CD4-positive, alpha-beta T cell treated with Interferon gamma for 1 hour (primary cell): ENCODE measurements at places on chromosomes 4 and X.

GRCh38 chrX:150513544-150513943 lies 54.9 kb upstream of the MTM1 start:
- no peak for DNase-seq

- no peak for DNase-seq
Observed at GRCh38 chr4:183553601-183554345, 48.9 kb downstream of the ING2 start.

- DNase-seq, result no peak
Observed at GRCh38 chr4:22969287-22969896, 276.7 kb downstream of the GBA3 start.

GRCh38 chr4:25965629-25966028 lies 51.6 kb downstream of the SMIM20 start:
- DNase-seq, result no peak

DNA sequence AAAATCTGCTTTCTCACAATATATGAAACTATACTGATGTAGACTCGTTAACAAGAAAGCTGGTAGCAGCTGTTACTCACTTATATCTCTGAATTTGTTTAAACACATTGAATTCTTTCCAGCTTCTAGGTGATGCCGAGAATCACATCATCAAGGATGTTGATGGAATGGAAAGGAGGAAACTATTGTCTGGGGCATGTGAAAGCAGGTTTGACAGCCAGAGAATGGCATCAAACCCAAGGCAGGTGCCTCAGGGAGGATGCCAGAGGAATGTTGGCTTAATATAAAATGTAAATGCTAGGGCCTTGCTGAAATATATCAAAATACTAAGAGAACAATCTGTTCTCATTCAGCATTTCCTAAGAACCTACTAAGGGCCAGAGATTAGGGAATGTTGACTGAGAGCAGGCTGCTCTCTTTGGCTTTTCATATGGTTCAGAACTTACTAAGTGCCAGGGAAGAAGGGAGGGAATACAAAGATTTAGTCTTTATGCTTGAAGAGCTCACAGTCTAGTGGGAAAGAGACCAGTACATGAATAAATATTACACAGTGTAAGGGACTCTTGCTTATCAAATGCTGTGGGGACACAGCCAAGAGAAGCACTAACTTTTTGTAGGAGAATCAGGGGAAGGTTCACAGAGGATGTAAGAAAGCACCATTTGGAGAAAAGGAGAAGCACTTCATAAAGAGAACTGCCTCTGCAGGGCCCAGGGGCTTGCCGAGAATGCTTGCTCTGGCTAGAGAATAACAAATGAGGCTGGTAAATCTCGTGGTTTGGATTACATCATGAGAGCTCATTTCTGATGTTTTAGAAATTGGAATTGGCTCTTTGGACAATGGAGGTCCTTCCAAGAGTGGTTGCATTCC lies 14.7 kb downstream of the SLIT2 start:
- no peak for DNase-seq

DNA sequence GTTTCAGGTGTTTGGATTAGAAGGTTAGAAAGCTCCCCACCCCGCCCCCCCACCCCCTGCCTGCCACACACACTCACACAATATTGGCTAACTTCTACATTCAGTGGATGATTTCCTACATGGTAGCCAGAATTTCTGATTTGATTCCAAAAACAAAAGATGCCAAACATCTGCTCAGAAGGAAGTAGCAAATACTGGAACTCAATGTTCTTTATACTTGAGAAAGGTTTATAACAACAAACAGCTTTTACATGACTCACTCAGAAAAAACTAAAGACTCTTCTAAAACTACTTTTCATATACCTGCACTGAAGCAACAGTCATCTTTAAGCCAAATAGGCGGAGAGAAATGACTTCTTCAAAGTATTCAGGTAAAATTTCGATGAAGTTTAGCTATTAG lies 750.5 kb upstream of the POU3F4 start:
- DNase-seq, result no peak

DNA sequence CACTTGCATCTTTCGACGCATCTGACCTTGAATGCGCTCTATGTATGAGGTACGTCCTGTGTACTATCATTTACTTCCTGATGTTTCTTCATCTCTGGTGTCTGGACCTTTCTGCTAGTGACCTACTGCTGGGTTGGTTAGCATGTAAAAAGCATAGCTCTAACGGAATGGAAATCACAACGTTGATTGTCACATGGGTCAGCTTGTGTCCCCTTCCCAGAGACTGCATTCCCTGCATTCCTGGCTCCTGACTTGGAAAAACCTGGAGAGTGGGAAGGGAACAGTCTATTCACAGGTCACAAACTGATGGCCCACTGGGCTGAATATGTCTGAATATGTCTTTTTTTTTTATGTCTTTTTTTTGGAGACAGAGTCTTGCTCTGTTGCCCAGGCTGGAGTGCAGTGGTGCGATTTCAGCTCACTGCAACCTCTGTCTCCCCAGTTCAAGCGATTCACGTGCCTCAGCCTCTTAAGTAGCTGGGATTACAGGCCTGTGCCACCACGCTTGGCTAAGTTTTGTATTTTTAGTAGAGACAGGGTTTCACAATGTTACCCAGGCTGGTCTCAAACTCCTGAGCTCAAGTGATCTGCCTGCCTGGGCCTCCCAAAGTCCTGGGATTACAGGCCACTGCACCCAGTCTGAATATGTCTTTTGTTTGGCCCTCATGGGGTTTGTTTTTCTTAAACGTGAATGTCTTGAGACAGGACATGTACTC lies 16.3 kb downstream of the LONRF3 start:
- no peak for DNase-seq

- no peak for DNase-seq
Observed at GRCh38 chrX:22351966-22352365, 79.3 kb downstream of the CBLL2 start.

- no peak for DNase-seq
Observed at GRCh38 chr4:69995526-69996016, at the start of gene STATH. Gene STATH (plus strand): TSS chr4:69995966. CDS start chr4:69998438, 2,472 bp downstream.

GRCh38 chr4:137635108-137635507 lies 102.8 kb upstream of the PCDH18 start:
- no peak for DNase-seq

DNA sequence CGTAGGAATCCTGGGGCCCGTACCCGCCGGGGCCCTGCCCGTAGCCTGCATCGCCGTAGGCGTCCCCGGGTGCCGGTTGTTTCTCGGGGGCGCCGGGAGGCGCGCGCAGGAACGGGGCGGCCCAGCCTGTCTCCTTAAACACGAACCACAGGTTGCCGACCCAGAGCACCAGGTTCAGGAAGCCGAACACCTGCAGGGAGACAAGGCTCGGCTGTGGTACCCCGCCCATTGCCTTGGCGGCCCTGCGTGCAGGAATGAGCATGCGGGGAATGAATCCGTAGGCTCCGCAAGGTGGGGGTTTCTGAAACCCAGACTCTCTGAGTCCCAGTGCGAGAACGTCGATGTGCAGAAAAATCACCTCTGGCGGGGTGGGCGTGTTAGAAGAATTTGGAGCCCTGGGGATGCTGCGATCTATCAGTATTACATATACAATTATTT lies 5.4 kb upstream of the PRICKLE3 start:
- DNase-seq, result no peak

GRCh38 chrX:72685810-72686456 lies 28.2 kb downstream of the PHKA1 start:
- DNase-seq, result no peak

DNA sequence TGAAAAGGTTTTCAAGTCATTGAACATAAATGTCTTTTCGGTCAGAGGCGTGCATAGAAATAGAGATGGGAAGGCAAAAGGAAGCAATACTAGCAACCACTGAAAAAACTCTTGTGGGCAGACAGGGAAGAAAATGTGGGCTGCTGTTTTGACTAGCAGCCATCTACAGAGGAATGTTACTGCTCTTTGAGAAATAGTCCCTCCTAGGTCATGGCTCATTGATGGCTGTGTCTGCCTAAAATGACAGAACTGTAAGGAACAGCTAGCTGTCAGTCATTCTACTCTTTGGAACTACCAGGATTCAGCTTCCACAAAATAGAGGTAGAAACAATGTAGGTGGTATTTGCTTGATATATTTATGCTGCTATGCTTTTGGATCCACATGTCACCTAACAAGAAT lies 26.9 kb upstream of the TMPRSS11B start:
- DNase-seq, result no peak

- DNase-seq, result no peak
Observed at GRCh38 chr4:159368320-159368719, 265.4 kb downstream of the RAPGEF2 start.

DNA sequence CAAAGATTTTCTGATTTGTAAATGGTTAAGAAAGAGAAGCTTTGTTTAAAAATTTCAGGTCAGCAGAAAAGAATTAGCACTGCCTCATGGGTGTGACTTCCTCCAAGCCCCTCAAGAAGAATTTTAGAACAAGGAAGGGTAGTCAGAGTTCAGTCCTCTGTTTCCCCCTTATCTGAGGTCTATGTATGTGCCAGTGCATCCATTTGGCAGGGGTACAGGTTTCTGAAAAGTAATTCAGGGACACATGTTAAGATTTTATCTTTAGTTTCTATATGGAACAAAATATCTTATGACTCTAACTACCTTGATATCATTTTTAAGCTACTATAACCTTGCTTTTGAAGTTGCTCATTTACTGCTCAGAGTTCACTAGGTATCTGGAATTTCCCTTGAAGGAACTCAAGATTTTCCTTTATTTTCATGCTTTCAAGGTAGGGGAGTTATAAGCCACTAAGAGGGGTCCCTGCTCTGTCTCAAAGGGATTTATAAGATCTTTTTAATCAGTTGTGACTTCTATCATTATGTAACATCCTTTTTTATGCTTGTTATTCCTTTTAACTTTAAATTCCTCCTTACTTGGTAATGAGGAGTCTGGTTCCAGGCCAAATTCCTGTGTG lies 24.4 kb upstream of the PLK4 start:
- DNase-seq, result no peak

DNA sequence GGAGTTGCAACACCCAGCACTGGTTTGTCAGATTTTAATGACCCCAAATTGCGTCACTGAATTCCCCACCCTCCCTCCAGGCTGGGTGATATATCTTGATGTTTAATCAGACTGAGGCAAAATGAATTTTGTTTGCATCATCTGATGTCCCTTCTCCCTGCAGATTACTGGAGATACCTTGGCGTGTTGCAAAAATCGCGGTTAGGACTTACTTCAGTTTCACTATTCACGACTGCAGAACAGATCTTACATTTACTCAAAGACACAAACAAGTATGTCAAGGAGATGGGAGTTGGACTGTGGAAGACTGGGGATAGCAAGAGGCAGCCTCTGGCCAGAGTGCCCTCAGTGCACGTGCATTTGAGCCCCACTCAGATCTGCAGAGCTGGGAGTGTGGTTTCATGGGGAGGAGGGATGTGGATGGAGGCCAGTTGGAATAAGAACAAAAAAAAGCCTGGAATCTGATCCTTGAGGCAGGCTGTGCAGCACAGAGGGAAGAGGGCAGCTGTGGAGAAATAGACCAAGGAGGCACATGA lies 92.2 kb upstream of the MTM1 start:
- DNase-seq, result no peak

DNA sequence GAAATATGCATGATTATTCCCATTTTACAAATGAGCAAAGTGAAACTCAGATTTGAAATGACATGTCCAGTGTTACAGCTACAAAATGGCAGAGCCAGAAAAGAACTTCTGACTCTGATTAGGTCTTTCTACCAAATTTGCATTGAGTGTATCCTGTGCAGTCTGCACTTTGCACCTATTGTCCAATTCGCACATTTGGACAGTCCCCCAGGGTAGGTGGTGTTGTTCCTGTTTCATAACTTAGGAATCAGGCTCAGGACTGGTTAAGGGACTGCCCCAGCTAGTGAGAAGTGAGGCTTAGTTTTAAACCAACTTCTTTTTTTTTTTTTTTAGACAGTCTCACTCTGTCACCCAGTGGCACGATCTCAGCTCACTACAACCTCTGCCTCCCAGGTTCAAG lies 137.9 kb upstream of the NALF2 start:
- no peak for DNase-seq

- no peak for DNase-seq
Observed at GRCh38 chr4:149631629-149632028, 184.0 kb downstream of the IQCM start.

DNA sequence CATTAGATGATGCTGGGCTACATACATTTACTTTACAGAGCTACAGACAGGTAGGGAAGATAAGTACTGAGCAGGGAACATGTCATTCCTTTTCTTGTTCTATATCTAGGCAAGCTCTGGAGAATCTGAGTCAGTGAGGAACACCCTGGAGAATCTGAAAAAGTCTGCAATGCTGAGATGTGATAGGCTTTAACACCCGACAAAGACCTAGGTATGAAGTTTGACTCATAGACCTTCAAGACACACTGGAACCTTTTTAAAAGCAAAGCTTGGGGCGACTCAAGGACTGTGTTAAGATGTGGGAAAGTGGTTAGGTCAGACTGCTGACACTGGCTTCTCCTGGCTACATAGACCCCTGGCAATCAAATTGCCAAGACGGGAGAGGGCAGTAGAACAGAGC lies 42.8 kb downstream of the OSTC start:
- DNase-seq, result no peak

DNA sequence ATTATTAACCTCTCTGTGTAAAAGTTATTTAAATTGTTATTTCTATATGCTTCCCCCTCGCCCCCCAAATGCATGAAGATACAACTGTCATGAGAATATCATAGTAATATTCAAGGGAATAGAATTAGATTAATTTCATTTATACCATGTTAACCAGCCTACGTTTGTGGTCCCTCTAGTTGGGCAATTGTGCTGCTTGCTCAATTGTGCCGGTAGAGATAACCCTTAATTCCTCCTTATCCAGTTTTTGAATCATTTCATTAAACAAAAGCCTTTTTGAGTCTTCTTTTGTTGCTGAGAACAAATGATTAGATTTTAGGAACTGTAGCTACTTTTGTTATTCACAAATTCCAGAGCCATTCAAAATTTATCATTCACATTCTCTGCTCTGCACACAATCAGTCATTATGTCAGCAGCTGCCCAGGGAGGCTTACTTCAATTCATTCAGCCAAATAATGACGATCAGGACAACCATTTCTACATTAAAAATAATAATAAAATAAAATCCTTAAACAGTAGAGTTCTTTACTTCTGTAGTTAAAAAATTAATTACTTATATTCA lies 98.1 kb downstream of the ADGRL3 start:
- no peak for DNase-seq

DNA sequence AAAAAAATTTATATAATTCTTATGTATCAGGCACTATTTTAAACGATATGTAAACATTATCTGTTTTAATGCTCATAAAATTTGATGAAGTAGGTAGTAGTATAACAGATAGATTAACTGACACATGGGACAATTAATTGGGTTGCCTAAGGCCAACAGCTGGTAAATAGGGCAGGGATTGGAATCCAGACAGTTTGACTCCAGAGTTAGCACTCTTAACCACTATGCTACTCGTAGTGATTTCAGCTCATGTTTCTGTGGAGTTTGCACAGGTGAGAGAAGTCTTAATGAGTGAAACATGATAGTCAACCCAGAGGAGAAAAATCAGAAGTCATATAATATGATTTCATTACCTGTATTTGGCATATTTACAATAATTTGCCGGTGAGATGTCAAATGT lies 126.0 kb upstream of the WDFY3 start:
- no peak for DNase-seq

GRCh38 chrX:47607091-47607490 lies 12.6 kb downstream of the SYN1 start:
- DNase-seq, result no peak
